ENCODE measurements at places on chromosomes 3 and 15.

GRCh38 chr3:9690451-9691450 is 12.9 kb upstream of the CPNE9 start:
- no peak for DNase-seq

DNA sequence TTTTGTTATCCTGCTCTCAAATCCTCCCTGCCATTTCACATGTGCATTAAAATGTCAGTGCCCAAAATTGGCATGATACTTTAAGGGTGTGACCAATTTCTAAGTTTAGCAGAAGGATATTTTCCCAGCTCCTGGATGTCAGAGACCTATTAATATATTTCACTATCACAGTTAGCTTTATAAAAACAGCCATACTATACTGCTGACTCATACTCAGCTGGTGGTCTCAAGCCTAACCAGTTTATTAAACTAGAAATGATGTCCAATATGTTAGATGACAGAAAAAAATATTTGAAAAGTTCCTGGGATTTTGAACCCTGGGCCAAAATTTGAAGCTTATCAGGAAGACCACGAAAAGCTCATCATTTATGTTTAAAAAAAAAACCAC is 60.9 kb upstream of the ZNF280D start:
- DNase-seq: peak; percentile 92

- no peak for DNase-seq
Observed at GRCh38 chr15:89327113-89327512, 7.5 kb downstream of the POLG start.

GRCh38 chr15:78841376-78841706 is 30.1 kb upstream of the ADAMTS7 start:
- DNase-seq: peak; percentile 78

- DNase-seq: no peak
Observed at GRCh38 chr3:107208796-107209195, 168.4 kb upstream of the CCDC54 start.

GRCh38 chr15:70094690-70095311 is 2.9 kb downstream of the TLE3 start:
- DNase-seq: no peak

GRCh38 chr3:1330107-1330506 is 237.3 kb downstream of the CNTN6 start:
- DNase-seq: no peak
